ENCODE measurements at places on chromosomes 12 and 14.

- no peak for DNase-seq
Measured at GRCh38 chr12:105067511-105068031, 16.7 kb downstream of the ALDH1L2 start.

DNA sequence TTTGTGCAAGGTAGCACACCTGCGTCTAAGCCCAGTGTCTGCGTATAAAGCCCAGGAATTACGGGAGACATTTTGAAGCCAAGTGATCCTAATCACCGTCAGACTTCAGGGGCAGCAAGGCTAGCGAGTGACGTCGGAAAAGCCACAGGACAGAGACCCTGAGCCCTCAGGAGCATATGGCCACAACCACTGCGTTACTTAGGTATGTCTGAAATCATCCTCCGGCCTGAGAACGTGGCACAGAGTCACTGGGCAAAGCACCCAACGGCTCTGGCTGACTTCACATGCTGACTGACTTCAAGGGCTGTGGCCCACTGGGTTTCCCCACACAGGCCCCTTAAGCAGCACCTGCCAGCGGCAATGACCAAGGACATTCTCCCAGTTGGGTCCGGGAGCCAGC lies 71.5 kb downstream of the RIMBP2 start:
- DNase-seq, result no peak

DNA sequence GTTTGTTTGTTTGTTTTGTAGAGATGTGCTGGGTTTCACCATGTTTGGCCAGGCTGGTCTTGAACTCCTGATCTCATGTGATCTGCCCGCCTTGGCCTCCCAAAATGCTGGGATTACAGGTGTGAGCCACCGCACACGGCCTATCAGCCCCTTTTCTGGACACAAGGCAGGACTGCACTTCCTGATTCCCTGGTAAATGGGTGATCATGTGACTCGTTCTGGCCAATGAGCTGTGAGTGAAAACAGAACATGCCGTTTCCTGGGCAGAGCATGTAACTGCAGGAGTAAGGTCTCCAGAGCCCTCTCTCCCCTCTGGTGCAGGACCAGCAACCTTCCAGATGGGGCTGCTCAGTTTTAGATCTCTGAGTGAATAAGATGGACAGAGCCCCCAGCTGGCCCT lies 92.7 kb downstream of the ITPK1 start:
- DNase-seq, result no peak

DNA sequence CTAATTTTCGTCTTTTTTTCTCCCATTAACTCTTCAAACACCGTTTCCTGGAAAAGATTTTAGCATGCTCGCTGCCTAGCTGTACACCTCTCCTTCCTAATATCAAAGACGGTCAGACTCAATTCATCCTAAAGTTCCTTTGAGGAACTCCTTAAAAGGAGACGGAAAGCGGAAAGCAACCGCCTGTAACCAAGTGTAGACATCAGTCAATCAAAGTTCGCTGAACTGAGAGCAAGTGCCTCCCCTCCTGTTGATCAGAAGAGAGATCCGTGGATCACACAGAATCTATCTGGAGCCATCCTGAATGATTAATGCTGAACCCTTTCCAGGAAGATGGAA lies 412 bp upstream of the TEP1 start:
- DNase-seq, result peak; percentile 12

DNA sequence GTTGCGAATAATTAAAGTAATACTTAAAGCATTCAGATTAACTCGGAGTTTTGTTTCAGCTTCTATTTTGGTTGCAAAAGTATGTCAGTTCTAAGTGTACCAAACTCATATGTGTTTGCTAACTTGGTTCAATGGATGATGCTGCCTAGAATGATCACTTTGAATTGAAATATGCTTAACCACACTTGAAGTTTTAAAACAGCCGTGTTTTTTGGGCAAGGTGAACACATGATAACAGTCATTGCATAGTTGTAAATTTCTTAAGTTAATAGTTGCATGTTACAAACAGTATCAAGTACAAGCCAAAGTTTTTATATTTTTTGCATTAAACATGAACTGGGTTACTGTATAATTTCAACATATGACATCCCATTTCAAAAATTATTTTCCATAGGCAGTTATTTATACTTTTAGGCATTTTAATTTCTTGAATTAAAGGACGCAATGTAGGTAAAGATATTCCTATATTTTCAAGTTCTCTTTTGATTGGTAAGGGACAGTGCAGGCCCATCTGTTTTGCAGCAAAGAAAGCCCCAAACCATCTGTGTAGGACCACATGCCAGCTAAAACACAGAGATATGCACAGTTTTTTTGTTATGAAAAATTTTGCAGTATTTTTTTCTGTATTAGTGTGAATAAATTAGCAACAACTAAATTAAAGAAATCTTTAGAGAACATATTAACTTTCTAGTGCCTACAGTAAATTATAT lies 575.5 kb downstream of the PRKD1 start:
- DNase-seq, result no peak

DNA sequence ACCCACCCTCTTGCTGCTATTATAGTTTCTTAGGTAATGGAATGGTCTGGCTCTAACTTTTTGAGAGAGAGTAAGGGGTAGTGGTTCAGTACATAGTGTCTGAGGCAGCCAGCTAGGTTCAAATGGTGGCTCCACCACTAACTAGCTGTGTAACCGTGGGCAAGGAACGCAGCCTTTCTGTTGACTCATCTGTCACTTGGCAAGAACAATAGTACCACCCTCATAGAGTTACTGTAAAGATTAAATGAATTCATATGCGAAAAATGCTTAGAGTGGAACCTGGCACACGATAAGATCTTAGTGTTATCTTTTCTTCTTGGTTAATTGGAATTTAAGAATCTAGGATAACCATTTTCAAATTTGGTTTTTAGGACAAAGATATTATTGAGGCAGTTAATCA lies 14.0 kb downstream of the CCDC62 start:
- DNase-seq, result peak; percentile 22

DNA sequence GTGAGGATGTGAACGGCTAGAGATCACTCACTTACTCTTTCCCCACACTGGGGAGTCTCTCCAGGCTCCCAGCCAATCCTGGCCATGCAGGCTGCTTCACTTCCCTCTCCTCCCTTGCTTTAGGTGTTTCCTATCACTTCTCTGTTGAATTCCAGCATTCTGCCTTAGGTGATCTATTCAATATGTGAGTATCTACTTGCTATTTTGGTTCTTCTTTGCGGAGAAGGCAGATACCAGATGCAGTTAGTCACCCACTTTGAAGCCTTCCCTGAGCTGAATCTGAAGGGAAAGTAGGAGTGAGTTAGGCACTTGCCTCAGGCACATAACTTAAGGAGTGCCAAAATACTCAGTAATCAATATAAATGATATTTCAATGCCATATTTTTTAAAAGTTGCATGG lies 36.0 kb upstream of the FAR2 start:
- DNase-seq, result no peak

GRCh38 chr12:32907166-32907565 lies 10.6 kb upstream of the PKP2 start:
- no peak for DNase-seq

DNA sequence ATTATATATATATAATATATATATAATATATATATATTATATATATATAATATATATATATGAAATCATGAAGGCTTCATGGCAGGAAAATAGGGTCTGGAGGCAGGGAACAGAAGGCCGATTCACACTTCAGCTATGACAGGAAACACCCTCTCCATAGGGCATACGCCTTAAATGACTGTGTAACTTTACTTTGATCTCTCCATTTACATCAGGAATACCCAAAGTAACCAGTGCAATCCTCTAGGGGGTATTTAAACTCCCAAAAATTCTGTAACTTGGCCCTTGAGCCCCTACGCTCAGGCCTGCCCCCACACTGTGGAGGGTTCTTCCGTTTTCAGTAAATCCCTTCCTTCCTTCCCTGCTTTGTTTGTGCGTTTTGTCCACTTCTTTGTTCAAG lies 40.4 kb upstream of the PPP2R5C start:
- DNase-seq, result no peak

DNA sequence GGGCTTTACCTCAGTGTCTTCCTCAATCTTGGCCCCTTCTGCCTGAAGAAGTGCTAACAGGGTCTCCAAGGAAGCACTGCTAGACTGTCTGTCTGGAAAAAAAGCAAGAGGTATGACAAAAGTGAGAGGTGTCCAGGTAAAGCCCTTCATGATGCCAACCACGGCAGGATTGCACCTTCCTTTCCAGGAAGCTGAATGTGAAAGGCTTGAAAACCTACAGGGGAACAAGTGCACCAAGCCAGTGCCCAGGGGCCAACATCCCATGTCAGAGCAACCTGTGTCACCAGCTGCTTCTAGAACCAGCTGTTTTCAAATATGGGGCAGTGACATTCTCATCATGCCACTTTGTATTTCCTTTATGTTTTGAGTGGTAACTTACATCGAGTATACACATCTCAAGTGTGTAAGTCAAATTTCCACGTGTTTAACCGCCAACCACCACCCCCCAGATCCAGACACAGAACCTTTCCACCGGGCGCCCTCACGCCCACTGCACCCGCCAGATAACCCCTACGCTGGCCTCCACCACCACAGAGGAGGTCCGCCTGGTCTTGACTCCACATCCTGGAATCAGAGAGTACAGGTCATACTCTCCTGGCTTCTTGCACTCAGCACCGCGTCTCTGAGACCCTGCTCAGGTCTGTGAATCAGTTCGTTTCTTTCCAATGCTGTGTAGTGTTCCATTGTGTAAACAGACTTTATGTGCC lies 27.3 kb downstream of the VPS37B start:
- DNase-seq, result no peak

DNA sequence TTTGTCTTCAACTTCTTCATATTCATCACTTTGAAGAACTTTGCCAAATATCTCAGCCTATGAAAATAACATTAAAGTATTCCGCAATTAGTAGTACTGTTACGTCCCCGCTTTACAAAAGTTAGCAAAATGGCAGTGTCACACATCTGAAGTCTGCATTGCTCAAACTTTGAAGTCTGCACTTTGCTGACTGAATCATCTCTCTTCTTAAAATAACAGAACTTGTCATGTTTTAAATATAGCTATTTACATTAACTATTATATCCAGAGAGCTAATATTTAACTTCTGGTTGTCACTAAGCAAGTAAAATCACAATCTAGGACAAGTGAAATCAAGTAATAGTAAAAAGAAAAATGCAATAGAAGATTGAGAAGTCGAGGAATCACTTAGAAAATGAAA lies 34.5 kb downstream of the IPO8 start:
- no peak for DNase-seq

DNA sequence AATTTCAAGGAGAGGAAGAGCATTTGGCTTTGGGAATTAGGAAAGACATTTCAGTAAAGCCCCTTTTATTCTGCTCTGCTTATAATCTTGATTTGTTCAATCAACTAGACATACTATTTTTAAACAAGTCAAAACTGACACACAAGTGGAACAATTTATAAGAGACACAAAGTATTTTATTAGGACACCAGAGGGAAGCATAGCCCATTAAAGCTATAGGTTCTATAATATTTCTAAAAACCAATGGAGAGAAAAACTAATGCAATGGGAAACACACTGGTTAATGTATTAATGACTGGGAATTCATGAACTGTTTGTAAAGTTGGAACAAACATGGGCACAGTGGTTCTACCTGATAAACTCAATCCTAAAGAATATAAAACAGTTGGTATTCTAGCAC lies 15.3 kb upstream of the CERS5 start:
- no peak for DNase-seq

- DNase-seq, result no peak
Measured at GRCh38 chr12:63875703-63876102, 31.2 kb downstream of the SRGAP1 start.
